Head of caudate nucleus (tissue), 42 donors: ENCODE measurements at places on chromosomes 3 and 15.
A peak's percentile ranks its signal among the peaks of the same experiment; 100 is the strongest.

DNA sequence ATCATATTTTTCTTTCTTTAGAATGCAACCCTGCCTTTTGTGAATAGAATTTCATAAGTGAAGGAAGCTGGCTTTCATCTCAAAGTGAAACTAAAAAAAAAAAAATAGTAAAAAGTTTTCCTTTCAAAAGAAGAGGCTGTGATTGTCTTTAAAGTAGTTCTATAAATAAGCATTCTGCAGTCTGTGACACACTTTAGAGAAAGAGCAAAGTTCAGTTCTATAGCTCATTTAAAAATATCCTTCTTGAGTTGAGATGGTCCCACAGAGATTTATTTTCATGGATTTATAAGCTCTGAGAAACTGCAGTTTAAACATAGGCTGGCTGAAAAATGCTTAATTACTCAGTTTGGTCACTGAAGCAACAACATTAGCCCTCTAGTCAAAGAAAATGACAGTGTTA lies 36.1 kb upstream of the CNTN6 start:
- DNase-seq = no peak

GRCh38 chr3:113794526-113794925 lies 44.1 kb upstream of the GRAMD1C start:
- no peak for DNase-seq

GRCh38 chr3:190865828-190866227 lies 3.3 kb upstream of the GMNC start:
- no peak for DNase-seq

- DNase-seq = no peak
Observed at GRCh38 chr3:21073561-21073960, 677.4 kb downstream of the ZNF385D start.

GRCh38 chr15:94119923-94120775 lies 111.2 kb upstream of the MCTP2 start:
- peak; percentile 68 for DNase-seq

DNA sequence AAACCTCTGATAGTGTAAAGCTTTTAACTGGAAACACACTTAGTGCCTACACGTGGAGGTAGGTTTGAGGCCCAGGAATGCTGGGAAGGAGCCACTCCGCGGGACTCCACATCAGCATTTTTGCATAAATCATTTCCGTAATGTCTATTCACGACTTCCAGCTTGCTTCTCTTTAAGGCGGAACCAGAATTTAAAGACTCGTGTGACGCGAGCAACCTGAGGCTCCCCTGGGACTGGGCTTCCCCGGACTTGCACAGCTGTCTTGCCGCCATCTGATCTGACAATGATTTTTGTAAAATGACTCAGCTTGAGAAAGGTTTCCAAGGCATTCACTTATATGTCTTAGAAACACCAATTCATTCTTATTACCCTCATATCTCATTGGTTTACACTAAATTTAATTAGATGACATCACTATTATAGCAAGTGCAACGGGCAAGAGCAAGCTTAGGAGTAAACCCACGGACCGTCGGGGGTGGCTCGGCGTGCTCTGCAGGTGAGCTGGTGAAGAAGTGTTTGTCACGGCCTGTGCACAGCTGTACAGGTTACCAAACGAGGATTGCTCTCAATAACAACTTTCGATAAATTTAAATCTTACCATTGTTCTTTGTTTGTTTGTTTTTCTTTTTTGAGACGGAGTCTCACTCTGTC lies 95.2 kb downstream of the CHSY1 start:
- no peak for DNase-seq

DNA sequence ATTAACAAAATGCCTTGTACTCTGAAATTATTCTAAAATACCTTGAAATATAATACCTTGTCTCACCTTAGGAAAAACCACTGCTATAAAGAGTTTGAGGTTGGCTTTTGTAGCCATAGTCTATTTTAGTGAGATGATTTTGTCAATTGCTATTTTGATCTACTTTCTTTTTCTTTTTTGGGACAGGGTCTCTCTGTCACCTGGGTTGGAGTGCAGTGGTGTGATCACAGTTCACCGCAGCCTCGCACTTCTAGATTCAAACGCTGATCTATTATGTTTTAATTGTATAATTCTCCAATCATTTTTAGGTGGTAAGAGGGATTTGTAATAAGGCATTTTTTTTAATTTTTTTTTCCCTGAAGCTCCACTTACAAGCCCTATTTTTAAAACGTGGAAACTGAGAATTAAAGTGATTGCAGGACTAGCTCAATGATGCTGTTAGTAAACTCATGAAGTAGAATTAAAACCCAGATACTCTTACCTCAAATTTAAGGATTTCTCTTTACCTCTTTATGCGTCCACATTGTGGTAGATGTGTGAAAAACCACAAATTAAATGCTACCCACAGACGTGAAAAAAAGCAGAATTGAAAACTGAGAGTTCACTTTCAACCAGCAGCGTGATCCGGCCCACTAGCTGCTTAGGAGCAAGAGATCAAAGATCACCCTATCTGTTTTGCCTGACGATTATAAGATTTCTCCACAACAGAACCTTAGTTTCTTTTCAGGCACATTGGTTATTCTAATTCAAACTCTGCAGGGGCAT lies 384.2 kb downstream of the CGGBP1 start:
- no peak for DNase-seq

- DNase-seq = peak; percentile 86
Observed at GRCh38 chr15:98955331-98955730, 52.3 kb downstream of the PGPEP1L start.

DNA sequence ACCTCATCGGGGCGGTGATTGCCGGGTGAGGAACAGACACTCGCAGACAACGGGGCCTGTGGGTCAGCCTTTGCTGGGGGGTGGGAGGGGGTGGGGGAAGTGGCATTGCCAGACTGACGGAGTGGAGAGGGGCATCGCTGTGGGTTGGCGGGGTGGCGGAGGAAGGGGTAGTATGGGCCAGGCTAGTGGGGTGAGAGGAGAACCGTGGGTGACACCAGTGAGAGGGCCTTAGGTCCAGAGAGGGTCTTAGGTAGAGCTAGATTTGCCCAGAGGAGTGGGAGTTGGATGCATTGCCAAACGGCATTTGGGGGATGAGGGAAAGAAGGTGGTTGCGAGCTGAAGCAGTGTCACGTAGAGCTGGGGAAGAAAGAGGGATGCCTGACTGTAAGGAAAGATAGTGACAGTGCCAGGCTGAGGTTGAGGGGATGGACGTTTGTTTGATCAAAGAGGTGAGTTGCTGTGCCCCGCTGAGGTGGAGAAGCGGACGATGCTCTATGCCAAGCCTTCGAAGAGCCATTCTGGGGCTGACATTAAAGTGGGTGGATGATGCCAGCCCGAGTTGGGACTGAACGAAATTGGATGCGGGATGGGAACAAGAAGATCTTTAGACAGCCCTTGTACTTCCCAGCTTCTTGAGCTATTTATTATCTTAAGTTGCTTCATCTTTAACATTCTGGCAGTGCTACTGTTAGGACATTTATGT lies 572 bp downstream of the DNAJB11 start:
- no peak for DNase-seq

DNA sequence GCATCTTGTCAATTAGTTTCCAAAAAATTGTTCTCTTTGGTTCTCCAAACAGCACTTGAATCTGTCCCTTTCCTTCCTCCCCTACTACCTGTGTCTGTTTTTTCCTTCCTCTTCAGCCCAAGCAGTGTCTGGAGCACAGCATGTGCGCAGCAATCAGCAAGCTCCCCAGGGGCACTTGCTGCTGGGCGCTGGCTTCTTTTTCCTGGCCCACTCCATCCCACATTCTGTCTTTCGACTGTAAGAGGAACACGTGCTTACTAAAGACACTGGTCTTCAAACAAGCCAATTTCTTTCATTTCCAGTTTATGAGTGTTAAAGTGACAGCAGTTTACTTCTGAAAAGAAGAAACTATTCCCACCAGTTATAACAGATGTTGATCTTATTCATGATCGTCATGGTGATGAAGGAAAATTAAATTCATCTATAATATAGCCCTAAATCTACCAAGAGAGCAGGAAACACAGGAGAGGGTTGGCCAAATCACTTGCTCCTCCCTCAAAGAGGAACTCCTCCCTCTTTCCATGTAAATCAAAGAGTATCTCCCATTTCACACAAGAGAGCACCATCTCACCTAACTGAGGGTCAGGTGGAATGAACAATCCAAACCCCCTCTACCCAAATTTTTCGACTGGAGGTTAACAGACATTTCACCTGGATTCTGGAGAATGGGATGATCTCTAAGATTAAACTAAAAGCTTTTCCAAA lies 115.4 kb downstream of the IGF2BP2 start:
- DNase-seq = no peak

- DNase-seq = no peak
Observed at GRCh38 chr15:69539345-69539744, 86.7 kb downstream of the RPLP1 start.

DNA sequence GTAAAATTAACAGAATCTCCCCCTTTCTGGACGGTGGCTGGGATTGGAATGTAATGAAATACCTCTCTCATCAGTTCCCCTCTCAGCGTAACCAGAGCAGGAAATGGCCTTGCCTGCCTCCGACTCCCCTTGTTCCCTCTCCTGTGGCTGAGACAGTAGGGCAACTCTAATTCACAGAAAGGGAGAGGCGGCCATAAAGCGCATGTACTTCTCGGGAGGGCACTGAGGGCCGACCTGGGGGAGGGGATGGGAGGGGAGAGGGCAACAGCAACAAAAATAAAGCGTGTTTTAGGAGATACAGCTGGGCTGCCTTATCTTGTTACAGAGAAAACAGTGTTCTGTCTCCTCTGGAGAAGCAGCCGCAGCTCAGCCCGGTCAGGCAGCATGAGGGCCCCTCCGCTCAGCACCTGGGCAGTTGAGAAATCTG lies 783.3 kb upstream of the ARRDC4 start:
- DNase-seq = no peak

GRCh38 chr15:39874890-39875549 lies 45.0 kb downstream of the GPR176 start:
- no peak for DNase-seq

DNA sequence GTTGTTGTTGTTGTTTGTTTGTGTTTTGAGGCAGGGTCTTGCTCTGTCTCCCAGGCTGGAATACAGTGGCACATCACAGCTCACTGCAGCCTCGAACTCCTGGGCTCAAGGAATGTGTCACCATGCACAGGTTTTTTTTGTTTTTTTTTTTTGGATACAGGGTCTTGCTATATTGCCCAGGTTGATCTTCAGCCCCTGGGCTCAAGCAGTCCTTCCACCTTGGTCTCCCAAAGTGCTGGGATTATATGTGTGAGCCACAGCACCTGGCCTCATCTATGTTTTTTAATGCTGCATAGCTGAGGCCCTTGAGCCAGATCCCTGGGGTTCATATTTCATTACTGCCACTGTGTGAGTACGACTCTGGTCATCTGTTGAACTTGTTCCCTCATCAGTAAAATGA lies 352.6 kb downstream of the FEZF2 start:
- DNase-seq = no peak

- no peak for DNase-seq
Observed at GRCh38 chr3:29143151-29143550, 137.7 kb upstream of the RBMS3 start.

DNA sequence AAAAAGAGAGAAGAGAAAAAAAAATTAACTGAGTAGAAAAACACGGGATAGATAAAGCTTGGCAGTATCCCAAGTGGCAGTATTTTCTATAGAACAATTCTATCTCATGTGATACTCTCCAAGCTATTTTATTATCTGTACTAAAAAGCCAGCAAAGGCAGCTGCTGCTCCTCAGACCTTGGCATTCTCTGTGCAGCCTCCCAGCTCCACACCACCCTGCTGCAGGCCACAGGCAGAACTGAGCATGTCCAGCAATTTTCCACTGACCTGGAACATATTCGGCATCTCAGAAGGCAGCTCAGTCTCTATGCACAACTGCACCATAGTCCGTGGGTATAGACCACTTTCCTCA lies 1161.4 kb downstream of the IGSF11 start:
- no peak for DNase-seq

DNA sequence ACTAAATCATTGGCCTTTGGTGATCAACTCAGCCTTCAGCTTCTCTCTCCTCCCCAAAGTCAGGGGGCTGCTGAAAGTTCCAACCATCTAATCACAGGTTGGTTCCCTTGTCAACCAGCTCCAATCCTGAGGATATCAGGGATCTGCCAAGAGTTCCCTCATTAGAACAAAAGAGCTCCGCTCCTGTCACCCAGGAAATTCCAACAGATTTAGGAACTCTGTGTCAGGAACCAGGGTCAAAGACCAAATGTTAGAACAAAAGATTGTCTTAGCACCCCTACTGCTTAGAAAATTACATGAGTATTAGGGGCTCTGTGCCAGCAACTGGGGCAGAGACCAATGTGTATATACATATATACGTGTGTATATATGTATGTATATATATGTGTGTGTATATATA lies 32.3 kb upstream of the RAB7A start:
- no peak for DNase-seq

DNA sequence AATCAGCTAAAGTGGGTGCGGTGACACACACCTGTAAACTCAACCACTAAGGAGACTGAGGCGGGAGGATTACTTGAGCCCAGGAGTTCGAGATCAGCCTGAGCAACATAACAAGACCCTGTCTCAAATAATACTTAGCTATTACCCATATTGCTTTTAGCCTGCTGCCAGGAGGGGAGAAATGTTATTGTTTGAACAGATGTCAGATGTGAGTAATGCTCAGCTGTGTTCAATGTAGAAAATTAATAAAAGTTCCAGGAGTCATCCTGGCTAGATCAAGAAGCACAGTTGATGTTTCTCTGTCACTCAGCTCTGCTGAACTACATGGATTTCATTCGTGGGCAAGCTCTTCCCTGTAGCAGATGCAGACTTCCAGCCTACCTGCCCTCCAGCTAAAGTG lies 22.2 kb downstream of the LSM3 start:
- DNase-seq = no peak

- DNase-seq = no peak
Observed at GRCh38 chr3:64103131-64103530, 79.8 kb upstream of the PSMD6 start.

DNA sequence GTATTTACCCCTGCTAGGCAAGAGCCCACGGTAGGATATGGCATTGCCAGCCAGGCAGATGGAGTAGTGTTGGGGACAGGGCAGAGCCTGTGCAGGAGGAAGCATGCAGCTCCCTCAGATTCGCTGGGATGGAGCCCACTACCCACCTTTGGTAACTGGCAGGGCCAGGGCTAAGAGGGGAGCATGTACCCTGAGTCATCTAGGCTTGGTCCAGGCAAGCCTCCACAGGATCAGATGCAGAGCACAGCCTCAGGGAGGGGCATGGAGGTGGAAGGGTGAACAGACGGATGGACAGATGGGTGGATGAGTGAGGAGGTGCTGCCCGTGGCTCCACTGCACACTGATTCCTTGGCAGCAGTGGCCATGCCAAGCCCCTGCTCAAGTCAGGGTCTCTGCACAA lies 33.0 kb downstream of the IL20RB start:
- DNase-seq = no peak

DNA sequence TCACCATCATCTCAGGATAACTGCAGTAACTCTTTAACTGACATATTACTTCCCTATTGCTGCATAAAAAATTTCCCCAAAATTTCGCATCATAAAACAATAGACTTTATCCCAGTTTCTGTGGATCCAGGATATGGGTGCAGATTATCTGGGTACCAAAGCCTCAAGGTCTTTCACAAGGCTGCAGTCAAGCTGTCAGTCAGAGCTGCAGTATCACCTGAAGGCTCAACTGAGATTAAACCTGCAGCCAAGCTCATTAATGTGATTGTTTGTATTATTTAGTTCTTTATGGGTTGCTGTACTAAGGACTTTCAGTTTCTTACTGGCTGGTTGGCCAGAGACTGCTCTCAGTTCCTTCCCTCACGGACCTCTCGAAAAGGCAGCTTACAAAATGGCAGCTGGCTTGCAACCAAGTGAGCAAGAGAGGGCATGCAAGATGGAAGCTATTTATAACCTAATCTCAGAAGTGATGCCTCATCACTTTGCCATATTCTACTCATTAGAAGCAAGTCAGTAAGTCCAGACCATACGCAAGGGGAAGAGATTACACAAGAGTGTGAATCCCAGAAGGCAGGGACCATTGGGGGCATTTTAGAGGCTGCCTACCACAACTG lies 54.9 kb downstream of the DCUN1D1 start:
- DNase-seq = no peak
